ENCODE measurements at places on chromosomes 3 and 15.

GRCh38 chr3:66073464-66074141 lies 34.9 kb upstream of the MAGI1 start:
- DNase-seq: no peak

DNA sequence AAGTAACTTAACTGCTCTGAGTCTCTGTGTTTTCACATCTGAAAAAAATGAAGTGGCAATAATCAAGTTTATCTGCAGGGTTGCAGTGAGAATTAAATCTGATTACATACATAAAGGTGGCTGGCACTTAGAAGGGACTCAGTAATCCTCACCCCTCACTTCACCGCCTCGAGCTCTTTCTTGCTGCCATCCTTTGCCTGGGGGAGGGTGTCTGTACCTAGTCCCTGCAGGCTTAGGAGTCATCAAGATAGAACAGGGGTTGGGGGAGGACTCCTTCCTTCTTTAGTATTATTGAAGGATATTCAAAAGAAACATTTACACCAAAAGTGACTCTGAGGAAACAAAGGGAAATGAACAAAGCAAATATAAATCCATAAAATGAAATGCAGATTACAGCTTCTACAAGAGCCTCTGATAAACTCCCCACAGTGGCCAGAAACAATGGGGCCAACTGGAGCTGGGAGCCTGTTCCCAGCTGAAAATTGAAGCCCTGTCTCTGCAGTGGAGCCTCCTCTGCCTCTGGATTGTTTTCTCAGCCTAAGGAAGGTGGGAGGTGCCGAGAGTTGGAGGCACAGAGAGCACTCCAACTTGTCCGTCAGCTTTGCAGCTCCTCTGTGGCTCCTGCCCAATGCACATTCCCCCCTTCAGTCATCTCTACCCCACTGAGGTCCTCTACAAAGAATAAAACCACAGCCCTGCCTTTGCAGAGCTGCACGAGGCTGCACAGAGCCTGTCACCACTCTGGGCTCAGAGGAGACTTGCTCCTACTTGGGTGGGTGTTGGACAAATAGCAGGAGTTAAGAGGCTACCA lies 41.8 kb downstream of the CRYGS start:
- DNase-seq: no peak

DNA sequence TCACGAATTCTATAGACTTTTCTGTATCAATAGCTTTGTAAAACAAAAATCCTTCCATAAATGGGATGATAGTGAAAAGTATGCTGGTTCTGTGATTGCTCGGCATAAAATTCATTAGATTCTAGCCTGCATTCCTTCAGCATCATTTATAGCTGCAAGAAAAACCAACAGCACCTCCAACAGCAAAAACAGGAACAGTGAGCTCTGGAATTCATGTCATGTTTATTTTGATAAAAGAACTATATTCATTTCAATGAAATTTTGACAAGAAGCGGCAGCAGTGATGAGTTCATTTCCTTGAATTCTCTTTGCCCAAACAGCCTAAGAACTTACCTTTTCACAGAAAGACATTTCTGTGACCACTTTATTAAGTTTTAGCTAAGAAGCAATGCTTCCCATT lies 515.2 kb upstream of the CCDC54 start:
- DNase-seq: peak; percentile 46

DNA sequence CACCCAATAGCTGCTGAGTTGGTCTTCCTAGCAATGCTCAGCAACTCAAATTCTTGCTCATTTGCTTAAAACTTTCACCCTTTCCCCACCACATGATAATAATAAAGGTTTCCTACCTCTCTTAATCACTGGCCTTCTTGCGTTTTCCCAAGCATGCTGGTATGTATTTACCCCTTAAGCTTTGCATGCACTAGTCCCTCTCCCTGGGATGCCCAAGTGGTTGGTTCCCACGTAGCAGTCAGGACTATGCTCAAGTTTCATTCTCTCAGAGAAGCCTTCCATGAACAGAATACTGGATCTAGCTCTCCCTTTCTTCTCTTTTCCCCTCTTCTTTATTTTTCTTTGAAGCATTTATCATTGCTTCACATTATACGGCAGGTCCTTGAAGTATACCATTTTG lies 108.8 kb downstream of the KBTBD8 start:
- DNase-seq: no peak

DNA sequence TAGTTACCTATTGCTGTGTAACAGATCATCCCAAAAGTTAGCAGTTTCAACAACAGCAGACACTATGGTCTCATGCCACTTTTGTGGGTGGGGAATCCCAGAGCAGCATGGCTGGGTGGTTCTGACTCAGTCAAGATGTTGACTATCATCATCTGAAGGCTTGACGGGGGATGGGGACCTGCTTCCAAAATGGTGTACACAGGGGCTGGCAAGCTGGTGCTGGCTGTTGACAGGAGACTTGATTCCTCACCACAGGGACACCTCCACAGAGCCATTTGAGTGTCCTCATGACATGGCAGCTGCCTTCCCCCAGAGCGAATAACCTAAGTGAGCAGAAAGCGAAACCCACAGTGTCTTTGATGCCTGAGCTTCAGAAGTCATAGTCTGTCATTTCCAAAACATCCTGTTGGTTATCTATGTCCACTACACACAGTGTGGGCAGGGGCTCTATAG lies 19.1 kb downstream of the DNAJB8 start:
- DNase-seq: no peak

DNA sequence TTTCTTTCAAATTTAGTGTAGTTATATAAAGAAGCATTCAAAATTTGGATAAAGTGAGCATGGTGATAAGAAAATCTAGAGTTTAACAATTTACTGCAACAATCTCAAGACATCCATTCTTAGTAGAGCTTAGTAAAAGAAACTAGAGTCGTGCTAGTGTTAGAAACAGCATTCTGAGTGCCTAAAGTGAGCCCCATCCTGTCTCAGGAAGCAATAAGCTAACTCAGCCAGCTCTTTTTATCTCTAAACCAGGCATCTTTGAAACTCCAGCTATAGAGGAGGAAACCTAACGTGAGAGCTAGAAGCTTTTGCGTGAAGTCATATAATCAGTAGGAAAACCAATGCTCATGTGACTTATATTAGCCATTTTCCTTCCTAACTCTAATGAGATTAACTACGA lies 1187.1 kb upstream of the EPHA6 start:
- DNase-seq: no peak

GRCh38 chr3:124785973-124786372 lies 55.7 kb downstream of the UMPS start:
- no peak for DNase-seq

DNA sequence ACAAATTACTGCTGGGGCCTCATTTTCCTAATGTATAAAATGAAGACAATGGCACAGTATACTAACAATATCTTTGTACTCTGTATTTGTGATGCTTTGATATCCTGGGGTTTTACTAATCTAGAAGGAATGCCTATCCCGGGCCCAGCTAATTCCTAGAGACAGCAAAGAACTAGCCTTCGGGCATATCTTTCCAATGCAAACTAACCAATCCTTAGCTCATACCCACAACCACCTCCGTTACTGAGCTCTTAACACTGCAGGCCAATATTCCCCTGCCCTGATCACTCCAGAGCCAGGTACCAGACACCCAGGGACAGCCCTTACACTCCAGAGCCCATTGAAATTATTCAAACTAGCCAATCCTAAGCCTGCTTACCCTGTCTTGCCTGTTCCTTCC lies 309.0 kb downstream of the ULK4 start:
- no peak for DNase-seq

- DNase-seq: no peak
These were observed 583.6 kb upstream of the ROBO2 start for GRCh38 chr3:76456322-76456721.

DNA sequence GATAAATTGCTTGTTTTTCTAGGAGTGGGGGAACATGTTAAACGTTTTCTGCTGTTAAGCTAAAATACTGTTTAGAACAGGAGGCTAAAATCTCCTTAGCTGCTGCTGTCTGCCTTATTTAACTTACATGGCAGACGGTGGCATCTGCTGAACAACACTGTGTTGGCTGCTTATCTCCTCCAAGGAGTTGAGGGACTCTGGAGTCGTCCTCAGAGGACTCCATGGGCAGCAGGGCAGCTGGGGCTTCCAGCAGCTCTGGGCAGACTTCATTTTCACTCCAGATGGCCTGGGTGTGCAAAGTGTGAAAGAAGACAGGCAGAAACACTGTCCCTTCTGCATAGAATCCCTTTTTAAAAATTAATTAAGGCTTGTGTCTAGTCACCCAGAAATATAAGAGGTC lies 52.9 kb upstream of the NUDT16 start:
- no peak for DNase-seq

DNA sequence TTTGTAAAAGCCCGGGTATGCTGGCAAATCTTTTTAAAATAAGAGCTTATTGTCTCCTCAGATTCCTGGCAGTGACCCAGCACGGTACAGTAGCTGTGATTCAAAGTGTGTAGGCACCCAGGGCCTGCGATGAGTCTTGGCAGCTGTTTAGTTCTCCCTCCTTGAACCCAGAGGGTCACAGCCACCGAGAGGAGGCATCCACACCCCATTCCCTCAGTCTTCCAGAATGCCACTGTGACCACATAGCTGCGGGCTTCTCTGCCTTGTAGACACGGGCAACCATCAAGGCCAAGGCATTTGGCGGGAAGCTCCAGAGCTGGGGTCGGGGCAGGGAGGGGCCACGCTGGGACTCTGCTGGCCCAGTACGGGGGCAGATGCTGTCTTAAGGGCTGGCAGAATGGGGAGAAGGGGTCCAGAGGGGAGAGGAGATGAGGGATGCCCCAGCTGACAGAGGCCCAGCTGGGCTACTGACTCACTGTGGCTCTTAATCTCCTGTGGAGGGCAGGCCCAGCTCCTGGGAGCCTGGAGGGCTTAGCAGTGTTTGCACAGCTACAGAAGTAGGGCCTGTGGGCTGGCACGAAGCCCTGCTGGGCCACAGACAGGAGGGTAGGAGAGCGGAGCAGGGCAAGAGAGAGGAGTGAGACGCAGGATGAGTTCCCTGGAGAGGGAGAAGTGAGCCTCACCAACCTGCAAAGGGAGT lies 68.8 kb upstream of the DLG1 start:
- DNase-seq: peak; percentile 69

- DNase-seq: no peak
These were observed 7.8 kb upstream of the NUP210 start for GRCh38 chr3:13427662-13428603.

- DNase-seq: no peak
These were observed 426.2 kb upstream of the BCHE start for GRCh38 chr3:166263460-166263859.

GRCh38 chr3:189799366-189799765 lies 168.2 kb downstream of the TP63 start:
- DNase-seq: no peak

GRCh38 chr3:190101320-190102011 lies 19.2 kb downstream of the P3H2 start:
- DNase-seq: no peak

- DNase-seq: no peak
These were observed 58.4 kb downstream of the PPARG start for GRCh38 chr3:12347301-12347700.

DNA sequence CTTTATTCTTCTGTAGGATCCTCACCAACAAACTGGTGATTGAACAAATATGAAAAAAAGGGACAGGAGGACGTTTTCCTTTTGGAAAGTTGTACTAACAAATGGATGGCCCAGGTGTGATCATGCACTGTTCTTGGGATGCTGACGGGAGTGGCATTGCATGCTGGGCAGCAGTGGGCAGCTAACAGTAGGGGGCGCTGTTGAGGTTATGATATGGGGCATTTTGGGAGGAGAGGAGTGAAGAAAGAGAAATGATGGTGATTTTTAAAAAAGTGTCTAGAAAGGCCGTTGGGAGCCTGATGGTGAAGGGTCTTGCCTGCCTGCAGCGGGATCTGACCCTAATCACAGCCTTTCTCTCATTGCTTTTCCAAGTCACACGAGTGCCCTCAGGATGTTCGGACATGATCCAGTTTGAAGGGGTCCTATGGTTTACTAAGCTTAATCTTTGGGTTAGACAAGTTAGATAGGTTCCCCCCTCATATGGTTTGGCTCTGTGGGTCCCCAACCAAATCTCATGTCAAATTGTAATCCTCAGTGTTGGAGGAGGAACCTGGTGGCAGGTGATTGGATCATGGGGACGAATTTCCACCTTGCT lies 46.2 kb upstream of the PRTG start:
- DNase-seq: no peak

DNA sequence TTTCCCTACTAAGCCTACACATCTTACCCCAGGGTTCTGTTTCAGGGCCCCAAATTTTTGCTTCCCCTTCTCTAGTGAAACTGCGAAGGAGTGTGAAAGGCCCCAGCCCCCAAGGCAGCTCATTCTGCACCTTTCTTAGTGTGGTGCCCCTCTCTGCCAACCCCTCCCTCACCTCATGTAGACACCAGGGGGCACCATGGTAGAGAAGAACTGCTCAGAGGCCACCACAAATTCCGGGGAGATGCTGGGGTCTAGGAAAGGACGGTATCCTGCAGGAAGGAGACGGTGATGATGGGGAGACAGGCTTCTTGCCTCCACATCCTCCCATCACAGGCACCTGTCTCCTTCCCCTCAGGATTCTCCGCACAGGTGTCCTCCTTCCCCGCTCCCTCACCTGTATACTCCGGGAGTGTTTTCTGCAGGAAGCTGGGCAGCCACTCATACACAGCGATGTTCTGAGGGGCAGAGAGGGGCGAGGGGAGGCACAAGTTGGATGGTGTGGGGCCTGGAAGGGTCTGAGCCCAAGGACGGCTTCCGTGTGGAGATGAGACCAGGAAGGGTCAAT lies 3.6 kb downstream of the DUOX2 start:
- no peak for DNase-seq

DNA sequence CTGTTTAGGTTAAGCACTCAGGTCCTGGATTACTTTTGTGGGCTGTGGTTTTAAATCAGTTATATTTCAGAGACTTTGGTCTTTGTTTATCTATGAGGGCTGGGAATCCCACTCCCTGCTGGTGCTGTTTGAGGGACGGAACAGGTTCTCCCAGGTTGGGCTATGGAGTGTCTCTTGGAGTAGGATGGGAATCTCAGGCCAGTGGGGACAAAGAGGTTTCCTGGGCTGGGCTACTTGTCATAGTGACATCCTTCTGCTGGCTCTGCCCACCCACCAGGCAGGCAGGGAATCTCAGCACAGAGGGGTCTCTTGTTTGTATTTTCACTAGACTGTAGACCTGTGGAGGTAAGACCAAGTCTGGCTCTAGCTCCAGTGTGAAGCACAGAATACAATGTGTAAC lies 47.2 kb upstream of the UBE3A start:
- no peak for DNase-seq

DNA sequence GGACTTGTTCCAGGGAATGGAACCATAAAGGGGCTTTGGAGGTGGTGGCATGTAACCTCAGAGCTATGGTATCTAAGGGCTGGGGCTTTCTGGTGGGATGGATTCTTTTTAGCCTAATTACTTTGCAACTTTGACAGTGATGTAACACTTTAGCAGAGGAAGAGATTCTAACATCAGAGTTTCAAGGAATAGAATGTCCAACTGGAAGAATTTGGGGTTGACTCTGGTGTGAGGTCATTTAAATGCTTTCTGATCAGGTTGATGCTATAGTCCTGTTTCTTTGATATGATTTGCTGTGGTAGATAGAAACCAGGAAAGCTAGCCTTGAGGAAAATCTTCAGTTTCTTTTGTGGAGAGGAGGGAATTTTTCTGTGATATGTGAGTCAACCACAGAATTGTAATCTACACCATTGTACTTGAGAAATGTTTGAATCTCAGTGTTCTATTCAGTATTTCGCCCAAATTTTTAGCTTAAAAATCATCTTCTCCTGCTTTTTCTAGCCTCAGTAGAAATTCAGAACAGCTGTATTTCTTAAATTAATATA lies 40.0 kb downstream of the ATP2C1 start:
- peak; percentile 23 for DNase-seq

GRCh38 chr15:57190208-57190607 lies 186.1 kb upstream of the CGNL1 start:
- DNase-seq: no peak

Measured in non-pigmented ciliary epithelial cell (primary cell).